ENCODE measurements at places on chromosomes 11 and 22.

GRCh38 chr11:80349997-80350396 lies 909.2 kb upstream of the TENM4 start:
- no peak for DNase-seq

- DNase-seq, result no peak
Measured at GRCh38 chr11:45087900-45088160, 58.6 kb upstream of the PRDM11 start.

GRCh38 chr22:44337678-44338004 lies 24.9 kb upstream of the SHISAL1 start:
- DNase-seq, result peak; percentile 74

- DNase-seq, result no peak
Measured at GRCh38 chr22:39895682-39896081, 2.1 kb upstream of the ENTHD1 start.

- DNase-seq, result no peak
Measured at GRCh38 chr11:72609476-72609875, 64.7 kb downstream of the PDE2A start.

- DNase-seq, result no peak
Measured at GRCh38 chr22:36245805-36246356, 6.6 kb upstream of the APOL2 start.

DNA sequence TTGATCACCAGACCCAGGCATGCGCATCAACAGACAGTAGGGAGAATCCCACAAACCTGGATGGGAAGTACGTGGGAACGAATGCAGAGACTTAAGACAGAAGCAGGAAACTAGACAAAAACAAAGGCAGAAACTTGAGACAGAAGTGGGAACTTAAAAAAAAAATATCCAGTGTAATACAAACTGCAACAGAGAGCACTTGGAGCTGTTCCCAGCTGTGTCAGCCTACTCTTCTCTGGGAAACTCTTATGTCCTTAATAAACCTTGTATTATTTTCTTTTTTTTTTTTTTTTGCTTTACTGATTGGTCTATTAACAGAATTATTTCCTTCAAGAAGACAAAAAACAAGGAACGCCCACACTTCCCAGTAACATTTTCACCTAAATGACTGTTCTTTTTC lies 1818.1 kb upstream of the RAG2 start:
- DNase-seq, result no peak

- no peak for DNase-seq
Measured at GRCh38 chr11:1055109-1055703, 18.7 kb upstream of the MUC6 start.

GRCh38 chr11:2677127-2677526 lies 22.7 kb downstream of the KCNQ1OT1 start:
- DNase-seq, result no peak

GRCh38 chr11:66284526-66285078 lies 4.3 kb downstream of the YIF1A start:
- no peak for DNase-seq

DNA sequence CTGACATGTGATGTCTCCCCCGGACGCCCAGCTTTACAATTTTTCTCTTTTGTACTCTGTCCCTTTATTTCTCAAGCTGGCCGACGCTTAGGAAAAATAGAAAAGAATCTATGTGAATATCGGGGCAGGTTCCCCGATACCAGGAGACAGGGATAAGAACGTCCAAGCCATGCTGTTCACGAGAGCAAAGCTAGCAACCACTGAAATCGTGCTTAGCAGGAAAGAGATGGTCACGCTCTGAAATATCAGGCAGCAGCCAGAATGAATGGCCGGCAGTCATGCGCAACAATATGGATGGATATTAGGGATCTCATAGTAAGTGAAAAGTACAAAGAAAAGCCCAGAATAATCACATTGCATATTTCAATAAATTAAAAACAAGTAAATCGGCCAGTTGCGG lies 3.5 kb downstream of the CRYBB1 start:
- DNase-seq, result no peak

DNA sequence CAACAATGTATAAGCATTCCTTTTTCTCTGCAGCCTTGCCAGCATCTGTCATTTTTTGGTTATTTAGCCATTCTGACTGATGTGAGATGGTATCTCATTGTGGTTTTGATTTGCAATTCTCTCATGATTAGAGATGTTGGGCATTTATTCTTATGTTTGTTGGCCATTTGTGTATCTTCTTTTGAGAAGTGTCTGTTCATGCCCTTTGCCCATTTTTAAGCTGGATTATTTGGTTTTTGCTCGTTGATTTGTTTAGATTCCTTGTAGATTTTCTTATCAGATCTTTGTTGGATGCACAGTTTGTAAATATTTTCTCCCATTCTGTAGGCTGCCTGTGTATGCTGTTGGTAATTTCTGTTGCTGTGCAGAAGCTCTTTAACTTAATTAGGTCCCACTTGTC lies 259.6 kb upstream of the SESN3 start:
- no peak for DNase-seq

DNA sequence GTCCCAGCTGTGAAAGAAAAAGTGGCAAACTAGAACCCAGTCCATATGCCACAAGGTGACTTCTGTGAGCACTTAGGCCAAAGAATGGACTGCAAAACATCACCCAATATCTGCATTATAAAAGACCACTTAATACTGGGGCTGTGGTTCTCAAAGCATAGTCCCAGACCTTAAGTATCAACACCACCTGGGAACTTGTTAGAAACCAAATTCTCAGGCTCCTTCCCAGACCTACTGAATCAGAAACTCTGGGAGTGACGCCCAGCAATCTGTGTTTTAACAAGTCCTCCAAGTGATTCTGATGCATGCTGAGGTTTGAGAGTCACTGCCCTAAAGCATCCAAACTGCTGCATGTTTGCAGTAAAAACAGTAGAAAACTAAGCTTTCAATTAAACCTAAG lies 81.3 kb downstream of the SERGEF start:
- no peak for DNase-seq

DNA sequence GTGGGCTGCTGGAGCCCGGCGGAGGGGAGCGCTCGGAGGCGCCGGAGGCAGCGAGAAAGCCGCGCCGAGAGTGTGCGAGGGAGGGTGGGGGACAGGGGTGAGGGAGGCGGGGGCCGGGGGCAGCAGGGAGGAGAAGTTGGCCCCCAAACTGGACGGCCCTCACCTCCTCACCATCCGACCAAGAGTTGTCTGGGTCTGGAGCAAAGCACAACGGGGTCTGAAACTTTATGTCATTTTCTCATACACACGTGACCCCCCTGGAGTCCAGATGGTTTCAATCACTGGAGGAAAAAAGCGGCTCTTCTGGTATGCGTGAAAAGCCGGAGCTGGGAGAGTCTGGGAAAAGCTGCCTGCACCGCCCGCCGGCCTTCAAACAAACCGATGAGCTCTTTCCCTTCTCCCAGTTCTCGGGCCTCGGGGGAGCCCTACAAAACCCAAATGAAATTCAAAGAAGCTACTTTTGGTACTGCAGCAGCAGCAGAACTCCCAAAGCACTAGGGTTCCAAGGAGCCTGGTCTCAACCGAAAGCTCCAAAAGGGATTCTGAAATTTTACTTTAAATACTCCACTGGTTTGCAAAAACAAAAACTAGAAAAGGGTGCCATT lies 39.7 kb upstream of the AKIP1 start:
- DNase-seq, result peak; percentile 46

DNA sequence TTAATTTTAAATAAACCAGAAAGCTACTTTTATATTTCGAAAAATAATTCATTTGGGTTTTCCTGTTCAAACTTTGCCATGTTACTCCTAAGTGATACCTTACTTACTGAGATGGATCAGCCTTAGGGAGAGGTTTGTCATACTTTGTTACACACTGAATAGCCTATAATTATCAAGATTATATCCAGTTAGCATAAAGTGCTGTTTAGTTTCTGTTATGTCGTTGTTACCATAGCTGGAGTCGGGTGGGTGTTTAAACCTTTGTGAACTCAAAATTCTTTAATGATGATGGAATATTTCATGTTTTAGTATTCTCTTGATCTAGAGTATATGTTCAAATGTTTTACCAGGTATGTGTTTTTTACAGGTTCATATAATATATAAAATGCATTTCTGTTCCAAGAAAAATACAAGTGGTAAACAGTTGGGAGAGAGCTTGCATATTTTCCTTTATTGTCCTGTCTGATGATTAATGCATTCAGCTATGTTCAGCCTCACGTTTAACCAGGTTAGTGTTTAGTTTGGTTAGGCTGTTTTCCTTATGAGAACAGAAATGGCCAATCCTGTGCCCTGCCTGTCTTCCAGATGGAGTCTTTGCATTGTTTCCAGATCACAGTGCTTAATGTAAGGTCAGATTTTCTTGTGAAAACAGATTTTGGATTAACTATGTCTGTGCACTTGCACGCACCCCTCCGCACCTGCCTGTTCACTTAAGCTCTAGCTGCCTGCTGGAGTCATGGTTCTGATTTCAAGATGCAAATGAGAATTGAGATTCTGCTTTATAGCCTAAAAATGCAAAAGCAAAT lies 105.6 kb downstream of the ATXN10 start:
- peak; percentile 96 for DNase-seq

GRCh38 chr11:66841861-66842260 lies 1.4 kb upstream of the RCE1 start:
- DNase-seq, result no peak

- peak; percentile 5 for DNase-seq
Measured at GRCh38 chr11:123594188-123594901, 60.1 kb downstream of the SCN3B start.

- DNase-seq, result no peak
Measured at GRCh38 chr11:114964676-114965214, 286.4 kb downstream of the NXPE2 start.

GRCh38 chr11:8251616-8252295 lies 11.9 kb downstream of the LMO1 start:
- DNase-seq, result no peak

DNA sequence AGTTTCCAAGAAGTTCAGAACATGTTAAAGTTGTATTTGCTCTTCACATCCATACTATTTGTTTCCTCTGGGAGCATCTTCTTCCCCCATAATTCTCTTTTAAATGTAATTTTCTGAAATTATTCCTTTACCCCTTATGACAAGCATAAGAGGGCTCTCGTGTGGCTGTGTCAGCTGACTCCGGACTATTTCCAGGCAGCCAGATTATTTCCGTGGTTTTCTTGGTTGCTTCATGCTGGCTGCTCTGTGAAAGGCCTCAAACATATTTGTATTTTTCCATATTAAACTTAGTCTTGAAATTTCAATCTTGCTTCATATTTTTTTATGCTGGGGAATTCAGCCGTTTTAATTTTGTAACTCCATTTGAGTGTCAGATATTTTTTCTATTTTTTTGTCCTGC lies 2.8 kb upstream of the MMP1 start:
- DNase-seq, result no peak

- DNase-seq, result no peak
Measured at GRCh38 chr11:117885777-117886176, 9.3 kb upstream of the FXYD6 start.

- no peak for DNase-seq
Measured at GRCh38 chr22:44566911-44567310, 68.9 kb upstream of the RTL6 start.

- no peak for DNase-seq
Measured at GRCh38 chr11:2443881-2444820, at the start of gene TRPM5. Gene TRPM5 (minus strand): TSS chr11:2444514. CDS start chr11:2423036, 21,478 bp downstream.

DNA sequence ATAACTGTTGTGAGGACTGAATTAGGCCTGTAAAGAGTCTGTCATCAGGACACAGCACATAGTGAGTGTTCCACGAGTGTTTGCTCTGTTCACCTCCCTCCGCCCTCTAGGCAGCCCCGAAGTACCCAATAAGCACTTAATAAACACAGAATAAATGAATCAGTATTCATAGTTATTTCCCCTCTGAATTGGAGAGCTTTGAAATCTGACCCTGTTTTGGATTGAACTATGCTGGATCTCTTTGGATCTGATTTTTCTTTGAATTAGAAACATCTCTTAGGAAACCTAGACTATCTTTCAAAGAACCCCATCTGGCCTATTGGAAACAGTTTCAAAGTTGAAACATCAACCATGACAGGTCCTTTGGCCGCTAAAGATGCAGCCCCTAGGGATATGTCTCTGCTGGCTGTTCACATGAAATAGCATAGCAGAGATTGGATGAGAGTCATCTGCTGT lies 615.5 kb downstream of the NTM start:
- DNase-seq, result no peak

DNA sequence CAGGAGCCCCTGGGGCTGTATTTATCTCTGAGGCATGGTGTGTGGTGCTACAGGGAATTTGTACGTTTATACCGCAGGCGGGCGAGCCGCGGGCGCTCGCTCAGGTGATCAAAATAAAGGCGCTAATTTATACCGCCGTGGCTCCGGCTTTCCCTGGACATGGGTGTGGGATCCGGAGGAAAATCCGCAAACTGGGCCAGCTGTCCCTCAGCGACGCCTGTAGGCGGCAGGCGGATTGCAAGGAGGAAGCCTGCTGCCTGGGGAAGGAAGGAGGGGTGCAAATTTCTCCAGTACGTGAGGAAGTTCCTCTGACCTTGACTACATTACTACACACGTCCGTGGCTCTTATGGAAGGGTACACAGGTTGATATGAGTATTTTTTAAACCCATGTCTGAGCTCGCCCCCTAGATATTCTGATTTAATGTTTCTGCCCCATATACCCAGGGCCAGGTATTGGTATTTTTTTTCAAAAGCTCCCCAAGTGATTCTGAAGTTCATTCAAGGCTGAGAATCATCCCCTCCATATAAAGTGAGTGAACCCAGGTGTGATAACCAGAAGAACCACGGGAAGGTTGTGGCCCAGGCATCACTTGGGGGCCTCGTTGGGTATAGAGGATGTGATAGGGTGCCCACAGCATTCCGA lies 2.8 kb downstream of the MYOD1 start:
- DNase-seq, result no peak

DNA sequence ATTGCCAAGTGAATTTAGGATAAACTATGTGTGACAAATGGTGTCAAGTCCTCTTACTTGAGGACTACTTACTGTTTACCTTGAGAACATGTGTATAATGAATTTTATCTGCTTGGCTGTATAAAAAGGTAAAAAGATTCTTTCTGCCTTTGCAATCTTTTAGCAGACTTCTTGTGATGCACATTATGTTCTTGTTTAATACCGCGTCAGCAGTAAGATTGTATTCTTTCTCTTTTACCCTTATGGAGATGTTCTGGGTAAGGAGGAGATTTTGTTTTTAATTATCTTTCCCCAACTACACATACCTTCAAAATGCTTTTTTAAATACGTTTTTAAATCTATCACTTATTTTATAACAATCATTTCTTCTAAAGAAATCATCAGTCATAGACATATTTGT lies 1166.4 kb upstream of the CNTN5 start:
- DNase-seq, result no peak

GRCh38 chr22:30305906-30306626 lies 16.8 kb upstream of the CASTOR1 start:
- no peak for DNase-seq

GRCh38 chr11:39690856-39691255 lies 1768.6 kb downstream of the LRRC4C start:
- no peak for DNase-seq
